Fibroblast of skin of left quadriceps (primary cell): ENCODE measurements at places on chromosomes 1 and 21.
A peak's percentile ranks its signal among the peaks of the same experiment; 100 is the strongest.

- no peak for DNase-seq
Measured at GRCh38 chr1:31413405-31414001, 490 bp downstream of the SERINC2 start.

DNA sequence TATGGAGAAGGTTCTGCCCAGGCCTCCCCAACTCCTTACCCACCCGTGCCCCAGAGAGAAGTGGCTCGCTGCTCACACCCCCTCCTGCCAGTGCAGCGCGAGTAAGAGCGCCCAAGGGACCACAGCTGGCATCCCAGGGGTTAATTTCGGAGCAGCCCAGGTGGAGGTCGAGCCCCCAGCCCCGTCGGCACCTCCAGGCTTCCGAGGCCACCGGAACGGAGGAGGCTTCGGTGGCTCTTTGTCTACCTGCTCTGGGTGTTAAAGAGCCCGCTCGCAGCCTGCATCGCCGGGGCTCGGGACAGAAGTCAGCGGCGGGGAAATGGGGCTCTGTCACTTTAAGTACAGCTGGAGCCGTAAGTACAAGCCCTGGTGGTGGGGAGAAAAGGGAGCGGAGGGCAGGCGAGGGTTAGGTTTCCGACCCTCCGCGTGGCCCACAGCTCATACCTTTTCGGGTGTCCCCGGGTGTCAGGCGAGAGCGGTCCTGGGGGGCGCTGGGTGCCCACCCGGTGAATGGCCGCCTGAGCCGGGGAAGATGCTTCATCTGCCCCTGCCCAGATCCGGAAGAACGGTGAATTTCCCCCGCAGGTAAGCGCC, 89.4 kb upstream of the IPO9 start:
- DNase-seq, result no peak

- no peak for DNase-seq
Measured at GRCh38 chr1:217626321-217626720, 4.6 kb downstream of the GPATCH2 start.

- DNase-seq, result no peak
Measured at GRCh38 chr1:228217551-228218344, 9.9 kb downstream of the OBSCN start.

GRCh38 chr1:111551623-111552411, 48.4 kb upstream of the ADORA3 start:
- no peak for DNase-seq

DNA sequence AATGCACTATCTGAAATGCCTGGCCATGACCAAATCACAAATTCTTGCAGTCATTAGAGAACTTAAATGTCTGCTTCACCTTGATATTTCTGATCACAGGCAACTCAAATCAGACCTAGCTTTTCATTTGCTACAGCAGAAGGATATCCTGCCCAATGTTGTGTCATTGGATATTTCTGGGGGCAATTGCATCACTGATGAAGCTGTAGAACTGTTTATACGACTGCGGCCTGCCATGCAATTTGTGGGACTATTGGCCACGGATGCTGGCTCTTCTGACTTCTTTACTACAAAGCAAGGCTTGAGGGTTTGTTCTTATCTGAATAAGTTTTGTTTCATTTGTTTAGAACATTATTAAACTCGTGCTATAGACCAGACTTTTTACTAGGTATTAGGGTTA, 14.9 kb downstream of the ZYG11A start:
- no peak for DNase-seq

DNA sequence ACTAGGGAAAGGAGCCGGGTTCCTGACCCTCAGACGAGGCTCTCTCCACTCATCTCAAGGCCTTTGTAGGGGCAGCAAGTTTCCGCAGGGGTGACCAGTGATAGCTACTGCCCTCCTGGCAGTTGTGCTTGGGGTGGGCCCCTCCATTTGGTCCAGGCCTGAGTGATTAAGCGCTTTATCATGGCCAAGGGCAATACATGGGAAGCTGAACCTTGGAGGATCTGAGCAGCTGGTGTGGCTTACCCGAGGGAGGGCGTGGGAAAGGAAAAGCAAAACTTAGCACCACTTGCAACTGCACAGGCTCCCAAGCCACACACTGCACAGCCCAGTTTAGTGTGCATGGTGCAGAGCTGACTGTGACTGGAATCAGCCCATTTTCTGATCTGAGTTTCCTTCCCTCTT, 47.8 kb downstream of the GADD45A start:
- DNase-seq, result no peak

DNA sequence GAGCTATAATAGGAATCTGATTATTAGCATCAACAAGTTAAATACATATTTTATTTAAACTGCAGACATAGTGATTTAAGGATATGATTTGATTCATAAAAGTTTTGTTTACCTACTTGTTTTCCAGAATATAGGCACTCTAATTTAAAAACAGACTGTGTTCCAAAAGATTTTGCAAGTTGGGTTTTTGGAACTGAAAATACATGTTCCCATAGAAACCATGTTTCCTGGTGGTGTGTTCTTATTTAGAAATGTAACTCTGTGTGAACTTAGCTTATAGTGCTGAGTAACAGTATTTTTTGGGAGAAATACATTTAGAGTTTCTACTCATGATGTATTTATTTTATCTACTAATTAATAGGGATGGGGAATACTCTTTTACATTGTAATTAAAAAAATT, 21.8 kb downstream of the USP25 start:
- DNase-seq, result no peak

DNA sequence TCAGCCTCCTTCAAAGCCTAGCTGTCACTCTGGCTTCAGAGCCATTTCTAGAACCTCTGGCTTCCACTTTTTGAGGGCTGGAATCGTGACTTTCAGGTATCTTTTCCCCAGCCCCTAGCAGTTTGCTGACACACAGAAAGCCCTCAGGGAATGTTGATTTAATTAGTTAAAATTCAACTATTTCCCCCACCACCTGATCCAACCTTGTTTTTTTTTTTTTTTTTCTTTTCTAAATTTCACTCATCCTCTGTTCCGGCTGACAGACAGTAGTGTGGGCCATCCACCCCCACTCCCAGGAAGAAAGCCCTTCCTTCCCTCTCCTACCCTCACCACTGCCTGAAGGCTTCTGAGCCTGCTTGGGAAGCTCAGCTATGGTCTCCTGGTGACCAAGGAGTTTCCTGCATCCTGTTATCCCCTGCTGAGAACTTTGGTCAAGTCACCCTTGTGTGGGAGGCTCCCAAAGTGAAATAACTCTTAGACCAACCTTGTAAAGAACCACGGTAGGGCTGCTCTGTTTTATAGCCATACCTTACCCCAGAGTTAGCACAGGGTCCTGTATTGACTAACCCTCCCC, 29.4 kb downstream of the KCNJ6 start:
- no peak for DNase-seq

- no peak for DNase-seq
Measured at GRCh38 chr1:234246638-234247116, 126.6 kb upstream of the COA6 start.

DNA sequence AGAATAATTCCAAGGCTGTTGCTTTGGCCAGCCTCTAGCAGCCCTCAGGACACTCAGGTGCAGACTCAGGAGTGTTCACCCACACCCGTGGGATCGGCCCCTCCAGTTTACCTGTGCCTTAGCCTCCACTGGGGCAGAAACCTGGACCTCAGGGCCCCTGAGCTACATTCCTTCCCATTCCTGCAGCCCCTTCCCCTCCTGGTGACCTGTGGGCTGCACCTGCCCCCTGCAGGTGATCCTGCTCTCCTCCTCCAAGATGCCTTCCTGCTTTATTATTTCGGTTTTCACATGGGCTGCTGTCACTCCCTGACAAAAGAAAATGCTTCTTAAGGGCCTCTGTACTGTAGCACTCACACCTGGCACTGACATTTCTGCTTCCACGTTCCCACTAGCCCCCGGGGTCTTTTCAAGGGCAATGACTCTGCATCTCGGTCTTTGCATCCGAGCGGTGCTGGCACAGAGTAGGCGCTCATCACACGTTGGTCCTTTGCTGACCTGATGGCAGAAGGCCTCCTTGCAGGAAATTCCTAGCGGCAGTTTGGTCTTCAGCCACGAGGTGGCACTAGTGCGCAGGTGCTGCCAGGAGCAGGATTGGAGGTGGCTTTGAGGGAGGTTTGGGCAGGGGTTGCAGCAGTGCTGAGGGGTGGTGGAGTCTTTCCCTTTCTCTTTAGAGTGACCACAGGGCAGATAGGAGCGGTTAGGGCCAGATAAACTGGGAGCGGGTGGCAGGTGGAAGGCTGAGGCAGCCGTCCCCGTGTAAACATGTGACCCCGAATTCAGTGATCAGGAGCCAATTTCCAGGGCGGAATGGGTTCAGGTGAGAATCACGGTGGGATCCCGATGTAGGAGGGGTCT, 25.3 kb upstream of the ETV3 start:
- no peak for DNase-seq

DNA sequence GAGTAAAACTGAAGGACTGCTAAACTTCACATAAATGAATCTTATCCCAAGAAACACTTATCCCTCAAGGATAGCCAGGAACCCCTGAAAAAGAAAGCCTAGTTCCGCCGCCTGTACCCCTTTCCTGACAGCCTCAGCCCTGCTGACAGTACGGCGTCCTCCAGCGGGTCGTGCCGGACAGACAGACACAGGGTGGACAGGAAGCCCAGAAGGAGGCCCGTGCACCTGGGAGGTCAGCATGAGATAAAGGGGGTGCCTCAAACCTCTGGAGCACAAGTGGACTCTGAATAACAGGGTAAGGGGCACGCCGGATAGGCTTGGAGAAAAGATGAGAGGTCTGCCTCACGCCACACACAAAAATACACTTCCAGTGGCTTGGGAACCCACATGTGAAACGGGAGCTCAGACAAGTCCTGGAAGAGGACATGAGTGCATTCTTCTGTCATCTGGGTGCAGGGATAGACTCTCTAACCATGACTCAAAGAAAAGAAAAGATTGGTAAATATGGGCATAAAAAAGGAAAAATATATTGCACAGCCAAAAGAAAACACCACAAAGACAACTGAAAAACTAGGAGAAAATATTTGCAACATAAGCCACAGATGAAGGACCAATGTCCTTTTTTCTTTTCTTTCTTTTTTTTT, 17.3 kb upstream of the ADARB1 start:
- no peak for DNase-seq

- DNase-seq, result no peak
Measured at GRCh38 chr1:118110580-118110979, 74.4 kb downstream of the SPAG17 start.

DNA sequence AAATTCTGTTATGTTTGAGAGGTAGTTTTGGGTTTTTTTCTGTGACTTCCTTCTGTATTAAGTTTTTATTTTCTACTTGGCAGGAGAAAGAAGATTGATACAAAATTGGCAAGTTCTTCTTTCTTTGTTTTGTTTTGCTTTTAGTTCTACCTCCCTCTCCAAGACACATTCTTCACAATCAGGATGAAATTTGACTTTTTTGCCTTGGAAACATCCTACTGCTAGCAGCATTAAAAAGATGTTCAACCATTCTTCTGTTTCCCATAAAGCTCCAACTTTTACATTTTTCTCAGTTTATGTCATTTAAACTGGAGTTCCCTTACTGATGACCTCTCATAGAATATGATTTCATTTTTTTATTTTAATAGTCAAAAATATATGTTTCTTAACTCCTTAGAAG, 234.8 kb downstream of the NCAM2 start:
- DNase-seq, result no peak

DNA sequence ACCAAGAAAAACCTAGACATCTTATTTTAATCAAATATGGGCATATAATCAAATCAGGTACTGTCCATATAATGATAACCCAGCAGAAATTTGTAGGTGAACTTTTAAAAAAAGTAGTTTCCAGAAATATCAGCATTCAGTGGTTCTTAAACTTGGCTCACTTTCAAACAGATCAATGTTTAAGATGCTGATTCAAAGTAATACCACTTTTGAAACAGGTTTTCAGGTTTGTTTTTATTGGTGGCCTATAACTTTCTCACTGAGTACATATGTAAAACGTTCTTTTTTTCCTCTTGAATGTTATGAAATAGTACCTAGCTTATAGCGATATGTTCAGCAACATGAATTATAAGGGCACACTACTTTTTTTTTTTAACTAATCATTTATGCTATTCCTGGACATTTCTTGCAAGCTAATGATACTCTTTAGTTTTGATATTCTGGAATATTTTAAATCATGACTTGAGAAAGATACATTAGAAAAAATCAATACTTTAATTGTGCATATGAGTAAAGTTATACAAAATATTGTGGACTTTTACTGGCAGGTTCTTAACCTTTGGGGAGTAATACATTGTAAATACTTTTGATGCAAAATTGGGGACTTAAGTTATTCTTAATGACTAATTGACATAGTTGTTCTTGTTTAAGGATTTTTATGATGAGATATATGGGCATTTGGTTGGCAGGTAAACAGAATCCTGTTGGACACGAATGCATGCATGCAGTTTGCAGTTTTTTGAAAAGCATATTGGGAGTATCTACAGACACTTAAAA, 3.0 kb downstream of the NFIA start:
- DNase-seq, result no peak

DNA sequence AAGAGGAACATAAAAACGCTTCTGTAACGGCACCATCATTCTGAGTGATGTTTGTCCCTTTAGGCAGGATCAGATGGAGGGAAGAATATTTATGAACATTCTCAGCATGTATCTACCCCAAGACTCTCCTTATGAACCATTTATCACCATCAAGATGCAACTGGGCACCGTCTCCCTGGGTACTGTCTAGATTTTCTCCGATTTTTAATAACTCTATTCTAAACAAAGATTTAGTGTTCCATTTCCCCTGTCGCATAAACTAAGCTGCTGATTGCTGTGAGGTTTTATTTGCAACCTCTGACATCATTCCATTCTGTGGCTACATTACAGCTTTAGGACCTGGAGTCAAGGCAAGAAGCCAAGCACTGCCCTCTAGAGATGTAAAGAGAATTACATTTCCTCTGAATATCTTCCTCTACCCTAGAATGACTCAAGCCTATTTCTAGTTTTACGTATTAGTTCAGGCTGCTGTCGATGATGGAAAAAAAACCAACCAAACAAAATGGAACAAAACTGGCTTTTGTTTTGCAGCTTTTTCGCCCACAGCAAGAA, 130.1 kb upstream of the MAP1LC3C start:
- no peak for DNase-seq

GRCh38 chr21:46196733-46197132, 12.5 kb upstream of the SPATC1L start:
- DNase-seq, result no peak

DNA sequence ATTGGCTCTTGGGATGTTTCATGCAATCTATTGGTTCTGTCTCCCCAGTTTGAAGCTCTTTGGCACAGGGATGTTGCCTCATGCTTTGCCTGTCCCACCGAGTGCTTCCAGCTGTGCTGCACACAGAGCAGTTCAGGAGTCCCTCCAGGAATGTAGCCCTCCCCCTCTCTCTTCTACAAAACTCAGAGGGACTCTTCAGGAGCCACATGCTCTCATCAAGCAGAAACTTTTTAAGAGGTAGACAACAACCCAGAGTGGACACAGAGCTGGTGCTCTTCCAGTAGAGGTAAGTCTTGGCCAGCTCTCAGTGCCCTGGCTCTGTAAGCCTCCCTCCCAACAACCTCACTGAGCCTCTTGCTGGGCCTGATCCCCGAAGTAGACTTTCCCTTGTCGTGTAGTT, 11.6 kb upstream of the ZNF697 start:
- peak; percentile 21 for DNase-seq

GRCh38 chr1:6100861-6101783, 55.4 kb downstream of the KCNAB2 start:
- DNase-seq, result no peak

DNA sequence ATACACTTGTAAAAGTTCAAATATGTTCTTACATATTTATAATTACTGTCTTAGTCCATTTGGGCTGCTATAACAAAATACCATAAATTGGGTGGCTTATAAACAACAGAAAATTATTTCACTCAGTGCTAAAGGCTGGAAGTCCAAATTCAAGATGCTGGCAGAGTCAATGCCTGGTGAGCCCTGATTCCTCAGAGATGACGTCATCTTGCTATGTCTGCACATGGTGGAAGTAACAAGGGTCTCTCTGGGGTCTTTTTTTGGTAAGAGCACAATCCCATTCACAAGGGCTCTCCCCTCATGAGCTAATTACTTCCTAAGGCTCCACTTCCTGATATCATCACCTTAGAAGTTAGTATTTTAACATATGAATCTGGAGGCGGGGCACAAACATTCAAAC, 108.0 kb upstream of the DUSP10 start:
- DNase-seq, result no peak
